ENCODE measurements at places on chromosomes 11 and 22.

GRCh38 chr22:36831206-36831605 lies 14.4 kb upstream of the PVALB start:
- DNase-seq, result no peak

GRCh38 chr11:85167038-85167437 lies 460.1 kb downstream of the DLG2 start:
- DNase-seq, result no peak

- DNase-seq, result no peak
These were observed 13.6 kb downstream of the MRPL21 start for GRCh38 chr11:68889948-68890446.

DNA sequence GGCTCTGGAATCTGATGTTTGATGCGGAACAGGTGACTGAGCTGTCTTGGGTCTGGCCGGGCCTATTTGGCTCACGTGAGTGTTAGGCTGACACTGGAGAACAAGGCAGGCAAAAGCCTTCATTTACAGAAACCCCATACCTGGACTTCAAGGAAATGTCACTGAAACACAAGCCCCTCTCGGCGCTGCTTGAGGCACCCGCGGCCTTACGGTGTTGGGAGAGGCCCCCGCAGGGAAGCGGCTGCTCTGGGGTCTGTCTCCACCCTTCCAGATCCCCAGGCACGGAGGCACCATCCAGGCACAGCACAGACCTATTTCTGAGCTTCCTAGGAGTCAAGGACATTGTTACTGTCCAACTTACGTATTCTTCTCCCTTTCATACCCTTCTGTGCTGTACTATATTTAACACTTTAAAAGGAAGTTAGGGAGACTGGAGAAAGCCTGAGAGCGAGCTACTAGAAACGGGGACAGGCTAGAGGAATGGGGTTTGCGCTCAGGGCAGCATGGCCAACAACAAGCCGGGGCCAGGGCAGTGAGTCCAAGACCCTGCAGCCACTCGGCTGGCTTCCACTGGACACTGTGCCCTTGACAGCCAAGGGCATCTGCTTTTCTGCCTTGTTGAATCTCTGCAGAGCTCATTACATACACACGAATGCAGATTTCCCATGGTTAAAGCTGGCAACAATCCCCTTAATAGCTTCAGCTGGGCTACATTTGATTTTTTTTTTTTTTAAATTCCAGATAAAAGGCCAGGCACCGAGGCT lies 23.8 kb downstream of the DRD4 start:
- DNase-seq, result no peak

DNA sequence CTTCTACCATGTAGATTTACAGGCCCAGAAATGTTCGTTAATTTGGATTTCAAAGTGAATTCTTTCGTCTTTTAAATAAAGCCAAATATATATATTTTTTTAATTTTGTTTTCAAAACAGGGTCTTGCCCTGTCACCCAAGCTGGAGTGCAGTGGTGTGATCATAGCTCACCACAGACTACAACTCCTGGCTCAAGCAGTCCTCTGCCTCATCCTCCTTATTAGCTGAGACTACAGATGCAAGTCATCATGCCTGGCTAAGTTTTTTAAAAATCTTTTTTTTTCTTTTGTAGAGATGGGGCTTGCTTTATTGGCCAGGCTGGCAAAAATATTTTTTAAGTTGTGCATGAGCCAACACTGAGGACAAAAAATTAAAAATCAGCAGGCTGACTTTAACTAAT lies 5.0 kb upstream of the LMO2 start:
- DNase-seq, result no peak

DNA sequence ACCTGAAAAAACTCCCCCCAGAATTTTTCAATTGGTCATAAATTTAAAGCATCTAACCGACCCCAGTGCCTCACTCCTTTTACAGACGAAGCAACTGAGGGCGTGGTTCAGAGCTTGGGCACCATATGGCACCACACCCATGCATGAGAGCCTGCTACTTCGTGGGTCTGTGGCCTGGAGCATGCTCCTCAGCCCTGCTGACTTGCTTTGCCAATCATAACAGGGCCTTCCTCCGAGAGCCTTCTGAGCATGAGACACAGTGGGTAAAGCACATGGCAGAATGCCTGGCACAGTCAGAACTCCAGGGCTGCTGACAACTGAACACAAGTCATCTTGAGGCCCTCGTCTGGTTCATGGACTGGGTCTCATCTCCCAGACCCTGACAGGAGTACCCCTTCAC lies 33.3 kb downstream of the HIRA start:
- DNase-seq, result no peak

- no peak for DNase-seq
These were observed 29.0 kb downstream of the PI4KA start for GRCh38 chr22:20829491-20830134.

GRCh38 chr22:30526656-30527055 lies 19.9 kb downstream of the SEC14L6 start:
- no peak for DNase-seq

DNA sequence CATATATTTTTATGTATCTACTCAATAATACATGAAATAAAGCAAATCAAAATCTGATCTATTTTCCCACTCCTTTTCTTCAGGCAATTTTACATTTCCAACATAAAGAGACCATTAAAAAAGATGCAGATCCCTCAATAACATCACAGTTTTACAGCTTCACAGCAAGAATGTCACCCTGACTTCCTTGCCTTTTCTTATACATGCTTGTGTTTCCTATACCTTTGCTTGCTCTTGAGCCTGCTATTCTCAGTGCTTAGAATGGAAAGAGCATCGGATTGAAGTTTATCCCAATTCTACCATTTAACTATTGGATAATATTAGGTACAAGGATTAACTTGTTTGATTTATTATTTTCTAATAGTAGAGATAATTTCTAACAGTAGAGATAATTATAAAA lies 176.7 kb downstream of the CNTN5 start:
- DNase-seq, result no peak

DNA sequence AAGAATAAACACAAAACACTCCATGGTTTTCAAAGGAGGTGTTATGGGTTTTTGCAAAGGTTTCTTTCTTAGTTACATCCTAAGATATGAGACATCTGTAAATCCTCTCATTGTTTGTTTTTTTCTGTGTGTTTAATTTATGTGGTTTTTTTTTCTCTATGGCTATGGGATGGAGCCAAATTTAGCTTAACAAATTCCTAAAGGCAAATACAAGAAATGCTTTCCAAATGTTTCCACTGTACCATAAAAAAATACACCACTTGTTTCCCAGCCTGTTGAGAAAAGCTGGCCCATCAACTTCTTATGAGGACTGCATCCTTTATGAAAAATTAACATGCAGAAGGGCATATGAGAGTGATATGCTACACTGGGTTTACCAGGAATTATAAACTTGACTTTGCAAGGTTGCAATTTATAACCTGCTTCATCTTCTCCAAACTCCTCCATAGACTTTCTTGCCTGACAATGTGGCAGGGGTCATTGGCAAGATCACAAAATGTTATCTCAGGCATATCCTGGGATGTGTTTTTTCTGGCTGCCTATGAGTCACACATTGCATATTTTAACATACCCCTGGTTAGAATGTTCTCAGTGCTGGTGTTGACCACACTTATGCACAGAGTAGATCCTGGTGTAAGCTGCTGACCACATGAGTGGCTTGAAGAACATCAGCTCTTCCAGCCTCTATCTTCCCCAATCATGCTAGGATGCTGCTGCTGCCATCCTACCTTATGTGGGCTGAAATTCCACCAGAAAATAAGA lies 137.6 kb upstream of the TTC12 start:
- no peak for DNase-seq

GRCh38 chr11:103582351-103582909 lies 454.0 kb upstream of the DDI1 start:
- DNase-seq, result no peak

DNA sequence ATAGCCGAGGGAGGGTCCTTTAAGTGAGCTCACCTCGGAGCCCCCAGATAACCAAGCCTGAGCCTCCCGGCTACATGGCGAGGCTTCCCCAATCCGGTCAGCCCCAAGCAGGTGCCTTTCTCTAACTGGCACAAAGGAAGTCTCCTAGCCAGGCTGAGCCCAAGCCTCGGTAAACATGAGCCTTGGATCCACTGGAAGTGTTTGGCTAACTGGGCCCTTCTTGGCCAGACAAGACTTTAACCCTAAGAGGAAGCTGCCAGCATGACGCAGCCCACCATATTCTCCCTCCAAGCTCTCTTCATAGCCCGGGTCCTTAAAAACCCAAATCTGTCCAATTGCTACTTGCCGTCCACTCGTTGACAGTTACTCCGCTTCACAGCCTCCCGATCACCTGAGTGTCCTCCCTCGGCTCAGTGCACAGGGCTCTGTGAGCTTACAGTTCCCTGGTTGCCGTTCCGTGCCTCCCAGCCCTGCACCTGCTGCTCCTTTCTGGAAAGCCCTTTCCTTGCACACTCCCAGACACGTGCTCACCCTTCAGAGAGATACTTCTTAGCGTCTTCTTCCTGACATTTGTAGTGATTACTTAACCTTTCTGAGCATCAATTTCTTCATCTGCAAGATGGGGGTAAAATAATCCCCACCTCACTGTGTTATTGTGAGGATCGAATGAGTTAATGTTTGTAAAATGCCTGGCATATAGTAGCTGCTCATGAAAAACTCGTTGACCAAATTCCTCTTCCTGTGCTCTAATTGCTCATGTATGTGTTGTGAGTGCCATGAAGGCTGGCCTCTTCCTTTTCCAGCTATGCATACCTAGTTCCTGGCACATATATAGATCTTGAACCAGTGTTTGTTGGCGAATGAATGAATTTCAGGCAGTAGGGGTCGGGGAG lies 25.6 kb downstream of the TXN2 start:
- no peak for DNase-seq

DNA sequence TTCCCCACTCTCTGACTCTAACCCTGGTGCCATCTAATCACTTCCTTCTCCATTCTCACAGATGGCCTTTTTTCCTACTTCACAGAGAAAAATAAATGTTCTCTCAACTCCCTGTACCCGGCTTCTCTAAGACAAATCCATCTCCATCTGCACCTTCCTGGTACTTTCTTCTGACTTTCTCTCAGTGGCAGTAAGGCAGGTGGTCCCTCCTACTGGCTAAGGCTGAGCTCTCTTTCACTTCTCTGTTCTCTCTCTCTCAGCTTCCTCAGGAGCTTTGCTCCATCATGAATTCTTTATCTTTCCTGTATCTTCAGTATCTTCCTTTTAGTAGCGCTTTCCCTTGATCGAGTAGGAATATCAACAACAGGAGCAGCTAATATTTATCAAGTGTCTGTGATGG lies 421.6 kb downstream of the TMEM135 start:
- no peak for DNase-seq

- DNase-seq, result peak; percentile 4
These were observed 26.2 kb downstream of the TCP11L1 start for GRCh38 chr11:33065445-33066178.

- DNase-seq, result no peak
These were observed 8.3 kb upstream of the PIM3 start for GRCh38 chr22:49951986-49952896.

- DNase-seq, result no peak
These were observed 15.9 kb downstream of the FBLN1 start for GRCh38 chr22:45518580-45518991.

DNA sequence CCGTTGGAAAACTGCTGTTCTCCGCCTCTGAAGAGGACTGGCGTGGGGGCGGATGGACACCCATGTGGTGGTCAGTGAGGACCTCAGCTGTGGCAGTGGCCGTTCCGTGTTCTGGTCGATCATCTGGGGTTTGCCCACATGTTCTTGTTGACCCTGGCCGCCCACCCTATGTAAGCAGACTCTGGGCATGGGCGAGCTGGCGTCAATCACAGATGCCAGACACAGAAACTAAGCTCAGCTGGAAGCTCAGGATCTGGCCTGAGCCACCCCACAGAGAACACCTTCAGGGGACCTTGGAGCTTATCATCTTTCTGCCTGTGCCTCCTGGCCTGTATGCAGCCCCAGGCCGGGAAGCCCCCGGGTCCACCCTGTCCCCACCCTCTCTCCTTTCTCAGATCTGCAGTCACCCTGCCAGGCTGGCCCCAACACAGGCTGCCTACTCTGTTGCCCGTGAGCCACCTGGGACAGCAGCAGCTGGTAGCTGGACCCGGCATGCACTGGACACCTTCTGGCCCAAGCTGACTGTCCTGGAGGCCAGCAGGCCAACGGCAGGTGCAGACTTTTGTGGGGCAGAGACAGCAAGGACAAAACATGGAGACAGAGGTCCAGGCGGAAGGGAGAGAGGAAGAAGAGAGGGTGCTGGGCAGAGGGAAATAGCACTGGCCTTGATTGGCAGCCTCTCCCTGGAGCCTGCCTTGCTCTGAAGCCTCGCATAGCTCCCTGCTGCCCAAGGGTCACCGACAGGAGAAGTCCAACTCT lies 91.5 kb downstream of the PHF21B start:
- no peak for DNase-seq

GRCh38 chr11:34417202-34417601 lies 21.5 kb upstream of the CAT start:
- DNase-seq, result no peak

- no peak for DNase-seq
These were observed 2.0 kb upstream of the GRIK4 start for GRCh38 chr11:120509346-120510053.

DNA sequence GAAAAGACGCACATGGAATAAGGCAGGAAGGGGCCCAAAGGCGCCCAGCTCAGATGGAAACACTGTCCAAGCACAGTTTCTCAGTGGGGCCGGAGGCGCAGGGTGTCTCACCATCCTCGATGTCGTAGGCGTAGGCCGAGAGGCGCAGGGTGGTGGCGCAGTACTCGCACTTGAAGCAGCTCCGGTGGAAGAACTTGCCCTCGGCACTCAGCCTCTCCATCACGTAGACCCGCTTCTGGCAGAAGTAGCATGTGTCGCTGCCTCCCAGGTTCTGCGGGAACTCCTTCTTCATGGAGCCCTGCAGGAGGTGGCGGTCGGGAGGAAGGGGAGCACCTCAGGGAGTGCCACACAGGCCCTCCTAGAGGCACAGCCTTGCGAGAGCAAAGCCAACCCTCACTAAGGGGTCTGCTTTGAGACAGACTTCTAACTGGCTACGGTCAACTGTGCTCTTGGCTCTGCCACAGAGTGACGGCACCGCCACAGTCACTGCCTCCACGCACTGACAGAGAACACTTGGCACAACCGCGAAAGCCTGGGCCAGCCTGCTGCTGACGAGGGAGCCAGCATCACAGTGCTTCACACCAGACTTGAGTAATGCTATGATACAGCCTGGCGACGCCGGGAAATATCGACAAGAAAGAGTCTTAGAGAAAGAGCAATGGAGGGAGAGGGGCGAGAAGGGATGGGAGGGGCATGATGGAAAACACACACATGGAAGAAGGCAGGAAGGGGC lies 97.6 kb upstream of the BID start:
- DNase-seq, result no peak

- no peak for DNase-seq
These were observed 47.1 kb upstream of the ARHGAP32 start for GRCh38 chr11:129239207-129239606.

GRCh38 chr11:76739798-76740197 lies 43.4 kb upstream of the TSKU start:
- DNase-seq, result no peak

- no peak for DNase-seq
These were observed 22.3 kb downstream of the ARHGAP1 start for GRCh38 chr11:46677991-46678740.

- no peak for DNase-seq
These were observed 23.8 kb downstream of the LRP4 start for GRCh38 chr11:46894506-46894905.

- DNase-seq, result no peak
These were observed 40.8 kb downstream of the BID start for GRCh38 chr22:17733466-17733865.

- DNase-seq, result no peak
These were observed 29.7 kb downstream of the FAR1 start for GRCh38 chr11:13698132-13698531.
